ENCODE measurements at places on chromosomes 4 and X.
A peak's percentile ranks its signal among the peaks of the same experiment; 100 is the strongest.

DNA sequence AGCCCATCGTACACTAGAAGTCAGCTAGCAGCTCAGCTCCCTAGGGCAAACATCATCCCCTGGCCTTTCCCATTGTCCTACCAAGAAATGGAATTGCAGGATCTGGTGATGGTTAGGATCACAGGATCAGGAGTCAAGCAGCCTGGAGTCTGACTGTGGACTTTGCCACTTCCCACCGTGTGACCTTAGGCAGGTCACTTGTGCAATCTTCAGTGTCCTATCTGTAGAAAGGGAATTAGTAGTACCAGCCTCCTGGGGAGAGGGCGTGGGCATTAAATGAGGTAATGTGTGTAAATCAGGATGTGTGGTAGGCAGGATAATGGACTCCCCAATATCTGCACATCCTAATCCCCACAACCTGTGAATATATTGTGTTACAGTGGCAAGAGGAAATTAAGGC lies 38.6 kb upstream of the APLN start:
- no peak for DNase-seq

DNA sequence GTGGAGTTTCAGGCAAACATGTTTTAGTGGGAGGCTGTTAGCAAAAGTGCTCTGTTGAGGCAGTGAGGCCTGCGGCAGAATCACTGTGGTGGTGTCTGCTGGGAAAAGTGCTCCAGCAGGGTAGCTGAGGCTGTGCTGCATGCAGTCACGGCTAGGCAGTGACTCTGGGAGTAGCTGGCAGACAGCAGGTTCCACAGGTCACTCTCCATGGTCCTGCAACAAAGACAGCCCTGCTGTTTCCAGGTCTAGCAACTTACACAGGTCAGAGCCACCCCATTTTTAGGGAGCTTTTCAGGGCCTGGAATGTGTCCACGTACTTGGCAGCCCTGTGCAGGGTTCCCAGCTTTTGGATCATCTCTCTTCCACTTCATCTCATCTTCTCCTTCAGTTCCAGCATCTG lies 184.3 kb downstream of the NAA11 start:
- DNase-seq: peak; percentile 73

GRCh38 chr4:123478859-123479345 lies 82.3 kb downstream of the SPRY1 start:
- no peak for DNase-seq

DNA sequence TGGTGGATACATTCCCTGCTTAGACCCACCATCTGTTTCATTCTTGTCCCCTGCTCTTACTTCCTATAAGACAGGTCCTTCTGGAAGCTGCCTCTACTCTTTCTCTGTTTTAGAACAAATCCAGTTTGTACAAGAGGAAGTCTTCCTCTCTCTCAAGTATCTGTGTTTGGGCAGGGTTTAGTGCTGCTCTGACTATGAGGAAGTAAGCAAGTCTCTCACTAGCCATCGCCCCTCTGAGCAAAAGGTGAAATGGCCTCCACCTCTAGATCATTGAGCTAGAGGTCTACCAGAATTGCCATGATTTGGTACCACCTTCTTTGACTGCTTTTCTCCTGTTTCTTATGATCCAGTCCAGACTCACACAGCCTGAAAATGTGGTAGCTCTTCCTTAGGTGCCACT lies 8.4 kb downstream of the BTK start:
- DNase-seq: no peak

GRCh38 chrX:80879916-80880315 lies 70.2 kb upstream of the BRWD3 start:
- peak; percentile 1 for DNase-seq

DNA sequence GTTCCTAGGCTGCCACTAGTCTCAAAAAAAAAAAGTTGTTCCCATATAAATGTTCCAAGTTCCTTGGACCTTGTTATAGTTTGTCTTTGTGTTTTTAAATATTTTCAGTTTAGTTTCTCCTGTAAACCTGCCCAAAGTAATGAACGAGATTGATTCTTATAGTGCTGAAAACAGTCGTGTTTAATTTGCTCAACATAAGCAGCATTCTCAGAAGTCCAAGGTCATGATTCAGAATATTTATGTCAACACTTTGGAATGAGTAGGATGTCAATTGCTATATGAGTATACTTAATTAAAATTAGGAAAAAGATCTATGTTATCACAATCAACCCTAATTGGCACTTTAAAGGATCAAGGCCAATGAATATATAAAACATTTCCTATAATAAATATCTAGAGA lies 510.9 kb downstream of the PPP4R3C start:
- DNase-seq: peak; percentile 41

DNA sequence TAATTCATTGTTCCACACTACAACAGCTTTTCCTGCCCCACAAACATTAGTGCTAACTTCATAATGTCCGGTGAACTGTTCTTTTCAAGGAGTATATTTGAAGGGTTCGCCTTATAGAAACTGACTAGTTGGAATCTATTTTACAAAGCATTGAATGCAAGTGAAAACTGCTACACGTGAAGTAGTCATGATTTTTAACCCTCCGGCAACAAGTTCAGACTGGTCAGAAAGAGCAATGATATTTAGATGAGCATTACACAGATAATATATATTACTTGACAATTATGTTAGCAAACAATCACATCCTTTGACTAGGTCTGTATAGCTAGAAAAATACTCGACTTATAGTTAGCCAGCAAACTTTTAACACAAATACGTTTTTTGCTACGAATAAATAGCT lies 1.7 kb upstream of the SLAIN2 start:
- DNase-seq: no peak

DNA sequence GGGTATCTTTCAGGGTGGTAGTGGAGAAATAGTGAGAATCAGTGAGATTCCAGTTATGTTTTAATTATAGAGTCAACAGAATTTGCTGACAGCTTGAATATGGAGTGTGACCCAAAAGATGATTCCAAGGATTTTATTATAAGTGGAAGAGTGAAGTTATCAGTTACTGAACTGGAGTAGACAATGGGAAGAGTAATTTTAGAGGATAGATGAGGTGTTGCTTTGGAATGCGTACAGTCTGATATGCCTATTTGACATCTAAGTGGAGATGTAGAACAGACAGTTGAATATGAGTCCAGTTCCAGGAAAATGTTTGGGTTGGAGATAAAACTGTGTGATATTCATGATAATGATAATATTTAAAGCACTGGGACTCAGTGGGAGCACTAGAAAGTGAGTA lies 174.2 kb downstream of the MAPK10 start:
- no peak for DNase-seq

GRCh38 chr4:159017323-159018026 lies 85.4 kb upstream of the RAPGEF2 start:
- no peak for DNase-seq

- DNase-seq: no peak
Observed at GRCh38 chr4:33850371-33850902, 2393.9 kb downstream of the ARAP2 start.

DNA sequence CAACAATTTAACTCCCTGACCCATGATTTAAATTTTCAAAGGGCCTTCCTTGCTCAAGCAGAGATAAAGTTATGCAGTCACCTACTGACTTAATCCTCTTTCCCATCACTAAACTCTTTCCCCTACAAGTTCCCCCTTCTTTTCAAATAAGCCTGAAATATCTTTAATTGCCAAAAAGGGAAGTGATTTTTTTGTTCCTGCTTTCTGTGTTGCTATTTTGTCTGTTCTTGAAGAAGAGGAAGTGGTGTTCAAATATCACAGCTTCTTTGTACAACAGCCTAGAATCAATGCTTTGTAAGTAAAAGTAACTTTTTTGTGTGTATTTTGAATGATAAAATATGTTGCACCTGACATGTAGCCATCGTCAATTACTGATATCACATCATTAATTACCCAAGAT lies 595.9 kb downstream of the CENPC start:
- DNase-seq: no peak

- no peak for DNase-seq
Observed at GRCh38 chr4:95531141-95531540, 17.6 kb downstream of the UNC5C start.

- no peak for DNase-seq
Observed at GRCh38 chr4:188911199-188911598, 772.0 kb downstream of the TRIML1 start.

Measured in mesendoderm (in vitro differentiated cells).